CMK (cell line): ENCODE measurements at places on chromosomes 4 and X.

GRCh38 chr4:5409237-5409636, 299.1 kb downstream of the EVC2 start:
- DNase-seq: no peak

GRCh38 chr4:38241541-38241940, 281.3 kb downstream of the PTTG2 start:
- DNase-seq: no peak

DNA sequence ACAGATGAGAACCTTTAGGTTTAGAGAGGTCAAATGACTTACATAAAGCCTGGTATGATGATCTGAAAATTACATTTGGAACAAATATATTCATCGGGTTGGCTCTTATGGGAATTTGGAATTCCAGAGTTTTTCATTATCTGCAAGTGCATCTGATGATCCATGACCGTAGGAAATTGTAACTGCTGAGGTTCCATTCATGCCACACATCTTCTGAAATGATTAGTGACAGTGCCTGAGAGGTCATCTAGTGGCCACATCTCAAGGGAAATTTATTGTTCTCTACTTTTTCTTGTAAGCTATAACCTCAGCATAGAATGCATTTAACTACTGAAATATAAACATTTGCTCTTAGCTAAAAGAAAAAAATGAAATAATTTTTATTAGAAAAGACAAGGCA, 105.8 kb upstream of the NWD2 start:
- DNase-seq: no peak

DNA sequence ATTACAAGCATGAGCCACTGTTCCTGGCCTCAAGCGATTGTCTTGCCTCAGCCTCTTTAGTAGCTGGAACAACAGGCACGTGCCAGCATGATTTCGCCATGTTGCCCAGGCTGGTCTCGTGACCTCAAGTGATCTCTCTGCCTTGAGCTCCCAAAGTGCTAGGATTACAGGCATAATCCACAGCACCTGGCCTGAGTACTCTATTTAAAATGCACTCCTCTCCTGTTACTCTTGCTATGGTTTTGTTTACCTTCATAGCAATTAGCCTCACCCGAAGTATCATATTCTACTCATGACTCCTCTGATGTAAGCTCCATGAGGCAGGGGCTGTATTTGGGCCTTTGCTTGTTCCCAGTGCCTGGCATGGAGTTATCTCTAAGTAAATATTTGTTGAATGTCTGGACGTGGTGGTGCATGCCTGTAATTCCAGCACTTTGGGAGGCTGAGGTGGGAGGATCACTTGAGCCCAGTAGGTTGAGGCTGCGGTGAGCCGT, 92.5 kb upstream of the SLC34A2 start:
- no peak for DNase-seq

DNA sequence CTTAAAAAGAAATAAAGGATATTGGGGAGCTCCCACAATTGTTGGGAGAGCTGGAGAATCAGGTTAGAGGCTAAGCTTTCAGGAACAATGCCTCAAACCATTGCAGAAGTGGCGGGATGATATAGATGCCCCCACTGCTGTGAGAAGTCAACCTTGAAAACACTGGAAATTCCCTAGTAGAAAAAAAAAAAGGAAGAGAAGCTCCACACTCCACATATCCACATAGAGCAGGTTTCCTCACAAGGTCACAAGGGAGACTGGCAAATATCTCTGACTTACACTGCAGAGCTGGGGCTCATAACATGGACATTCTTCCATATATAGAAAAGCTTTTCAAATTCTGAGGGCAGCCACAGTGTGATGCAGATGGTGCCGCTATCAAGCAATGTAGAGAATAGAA, 22.7 kb upstream of the OGT start:
- no peak for DNase-seq

DNA sequence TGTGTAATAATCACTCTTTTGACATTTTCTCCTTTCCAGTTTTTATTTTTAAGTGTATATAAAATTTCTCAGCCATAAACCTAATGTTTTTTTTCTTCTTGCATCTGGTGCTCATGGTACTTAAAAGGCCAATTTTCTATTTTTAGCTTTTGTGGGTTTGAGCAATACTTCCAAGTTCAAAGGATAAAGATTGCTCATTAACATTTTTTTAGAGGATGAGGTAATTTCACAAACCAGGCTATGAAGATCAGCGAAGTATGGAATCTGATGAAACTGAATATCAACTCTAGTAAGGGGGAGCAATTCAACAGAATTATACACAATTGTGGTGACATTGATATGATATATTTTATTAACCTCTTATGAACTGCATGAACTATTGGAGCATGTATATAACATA, 25.8 kb upstream of the KLHL34 start:
- no peak for DNase-seq

- DNase-seq: no peak
These were observed 264.5 kb upstream of the EMCN start for GRCh38 chr4:100782356-100782755.

- DNase-seq: no peak
These were observed 177.4 kb downstream of the SH3KBP1 start for GRCh38 chrX:19709812-19710518.

DNA sequence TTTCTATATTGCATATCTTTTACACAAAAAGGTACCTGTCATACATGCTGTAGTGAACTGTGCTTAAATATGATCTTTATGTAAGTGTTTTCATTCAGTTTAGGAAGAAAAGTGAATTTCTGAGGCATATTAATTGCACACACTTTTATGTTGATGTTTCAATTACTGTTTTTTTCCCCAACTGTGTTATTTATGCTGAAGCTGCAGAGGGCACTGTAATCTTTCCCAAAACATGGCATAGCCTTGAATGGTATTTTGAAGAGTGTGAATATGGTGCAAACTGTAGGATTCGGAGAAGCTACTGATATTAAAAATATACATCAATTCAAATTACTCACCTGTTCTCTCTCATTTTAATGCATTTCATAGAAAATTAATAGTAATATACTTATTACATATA, 6.0 kb upstream of the CENPE start:
- DNase-seq: no peak
